ENCODE measurements at places on chromosomes 2 and 18.

DNA sequence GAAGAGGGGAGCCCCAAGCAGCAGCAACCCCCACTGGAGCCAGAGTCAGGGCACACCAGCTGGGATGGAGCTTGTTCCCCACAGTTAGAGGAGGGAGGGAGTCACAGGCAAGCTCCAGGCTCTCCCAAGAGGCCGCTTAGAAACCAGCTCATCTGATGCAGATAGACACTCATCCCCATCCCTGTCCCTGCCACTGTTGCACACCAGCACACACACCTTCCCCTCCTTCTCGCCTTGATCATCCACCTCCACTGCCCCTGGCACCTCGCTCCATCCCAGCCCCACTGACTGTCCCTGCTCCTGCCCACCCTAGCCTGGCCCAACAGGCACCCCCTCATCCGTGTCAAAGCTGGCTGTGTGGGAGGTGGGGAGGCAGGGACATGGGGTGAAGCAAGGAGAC, 1.5 kb upstream of the RUFY4 start:
- DNase-seq: peak; percentile 28

DNA sequence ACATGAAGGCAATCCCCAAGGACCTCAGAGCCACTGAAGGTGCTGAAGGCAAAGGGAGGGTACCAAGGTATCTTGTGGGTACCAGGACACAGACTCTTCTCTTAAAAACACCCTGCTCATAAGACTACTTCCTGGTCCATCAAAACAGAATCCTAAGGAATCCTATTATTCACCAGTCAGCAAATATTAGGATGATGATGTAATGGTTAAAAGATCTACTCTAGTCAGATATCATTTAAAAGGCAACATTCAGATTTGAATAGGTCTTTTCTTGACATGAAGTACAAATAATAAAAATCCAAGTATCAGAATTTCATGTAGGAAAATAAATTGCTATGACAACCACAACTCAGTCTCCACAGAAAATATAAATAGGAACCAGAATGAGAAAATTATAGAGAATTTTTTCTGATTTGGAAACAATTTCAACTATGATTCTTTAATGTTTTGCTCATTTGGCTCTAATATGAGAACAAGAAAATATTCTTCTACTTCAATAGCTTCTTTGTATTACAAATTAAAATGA, 77.8 kb upstream of the ZNF397 start:
- DNase-seq: no peak

DNA sequence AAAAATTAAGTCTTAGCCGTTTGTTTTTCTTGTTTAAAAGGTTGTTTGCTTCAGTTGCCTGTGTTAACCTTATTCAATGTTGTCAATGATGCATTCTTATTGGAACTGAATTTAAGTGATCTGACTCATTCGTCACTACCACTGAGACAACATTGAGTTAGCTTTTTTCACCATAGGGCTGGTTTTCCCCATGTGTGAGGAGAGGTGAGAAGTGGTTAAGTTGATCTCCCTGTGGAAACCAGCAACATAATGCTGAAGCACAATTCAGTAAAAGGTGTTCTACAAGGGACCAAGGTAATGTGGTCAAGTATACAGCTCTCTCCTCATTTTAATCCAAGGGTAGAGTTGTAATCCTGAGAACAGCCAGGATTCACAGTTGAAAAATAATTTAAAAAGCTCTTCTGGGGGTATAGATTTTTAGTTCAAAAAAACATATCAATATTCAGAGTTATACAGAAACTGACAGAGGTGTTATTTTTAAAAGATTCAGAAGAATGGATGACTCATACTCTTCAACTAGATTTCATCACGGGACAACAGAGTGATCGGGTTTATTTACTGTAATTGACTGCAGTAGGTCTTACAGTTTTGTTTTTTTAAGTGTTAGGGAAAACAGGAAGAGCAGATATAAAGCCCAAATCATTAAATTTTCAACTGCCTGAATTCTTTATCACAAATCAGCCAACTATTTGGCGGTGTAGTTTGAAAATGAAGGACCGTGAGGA, 12.6 kb downstream of the NOP58 start:
- no peak for DNase-seq

DNA sequence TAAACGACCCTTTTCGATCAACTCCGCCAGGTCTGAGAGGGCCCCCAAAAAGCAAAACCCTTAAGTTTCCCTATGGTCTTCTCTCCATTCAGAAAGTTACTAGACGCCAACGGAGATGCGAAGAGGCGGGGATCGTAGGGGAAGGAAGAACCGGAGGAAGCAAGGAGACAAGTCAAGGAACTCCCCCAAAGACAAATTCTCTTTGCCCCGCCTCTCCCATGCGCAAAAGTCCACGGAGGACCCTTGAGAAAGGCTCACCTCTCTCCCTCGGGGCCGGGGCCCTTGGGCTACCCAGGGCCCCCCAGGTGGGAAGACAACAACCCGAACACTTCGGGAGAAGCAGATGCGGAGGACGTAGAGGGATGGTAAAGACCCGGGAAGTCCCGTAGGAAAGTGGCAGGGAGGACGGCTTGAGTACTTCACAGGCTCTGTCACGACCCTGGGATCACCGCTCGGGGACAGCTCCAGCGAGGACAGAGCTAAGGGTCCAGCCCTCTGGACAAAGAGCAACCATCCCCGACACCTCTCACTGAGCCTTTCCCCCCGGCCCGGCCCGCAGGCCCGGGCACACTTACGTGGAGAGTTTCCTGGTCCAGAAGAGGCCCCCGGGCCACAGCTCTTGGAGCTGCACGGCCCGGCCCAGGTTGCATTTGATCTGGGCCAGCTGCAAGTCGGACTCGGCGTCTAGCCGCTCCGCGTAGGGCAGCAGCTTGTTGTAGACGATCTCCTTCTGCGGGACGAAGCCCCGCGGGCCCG, 647 bp downstream of the PSME4 start:
- DNase-seq: peak; percentile 70

DNA sequence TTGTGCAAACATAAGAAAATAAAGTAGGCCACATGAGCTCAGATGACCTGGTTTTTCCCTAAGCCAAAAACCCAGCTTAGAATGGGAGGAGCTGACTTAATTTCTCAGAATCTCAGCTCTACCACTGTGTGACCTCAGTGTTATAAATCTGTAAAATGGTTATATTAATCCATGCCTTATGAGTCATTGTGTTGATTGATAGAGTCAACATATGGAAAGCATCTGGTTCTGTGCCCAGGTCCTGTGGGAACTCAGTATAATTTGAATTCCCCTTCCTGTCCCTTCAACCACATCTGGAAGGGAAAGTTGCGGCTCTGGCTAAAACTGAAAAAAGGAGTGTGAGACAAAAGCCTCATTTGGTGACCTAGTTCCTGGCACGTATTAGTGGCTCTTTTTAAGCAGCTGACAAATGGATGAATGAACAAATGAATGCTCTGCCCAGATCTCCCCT, 25.7 kb downstream of the TMEM177 start:
- no peak for DNase-seq

DNA sequence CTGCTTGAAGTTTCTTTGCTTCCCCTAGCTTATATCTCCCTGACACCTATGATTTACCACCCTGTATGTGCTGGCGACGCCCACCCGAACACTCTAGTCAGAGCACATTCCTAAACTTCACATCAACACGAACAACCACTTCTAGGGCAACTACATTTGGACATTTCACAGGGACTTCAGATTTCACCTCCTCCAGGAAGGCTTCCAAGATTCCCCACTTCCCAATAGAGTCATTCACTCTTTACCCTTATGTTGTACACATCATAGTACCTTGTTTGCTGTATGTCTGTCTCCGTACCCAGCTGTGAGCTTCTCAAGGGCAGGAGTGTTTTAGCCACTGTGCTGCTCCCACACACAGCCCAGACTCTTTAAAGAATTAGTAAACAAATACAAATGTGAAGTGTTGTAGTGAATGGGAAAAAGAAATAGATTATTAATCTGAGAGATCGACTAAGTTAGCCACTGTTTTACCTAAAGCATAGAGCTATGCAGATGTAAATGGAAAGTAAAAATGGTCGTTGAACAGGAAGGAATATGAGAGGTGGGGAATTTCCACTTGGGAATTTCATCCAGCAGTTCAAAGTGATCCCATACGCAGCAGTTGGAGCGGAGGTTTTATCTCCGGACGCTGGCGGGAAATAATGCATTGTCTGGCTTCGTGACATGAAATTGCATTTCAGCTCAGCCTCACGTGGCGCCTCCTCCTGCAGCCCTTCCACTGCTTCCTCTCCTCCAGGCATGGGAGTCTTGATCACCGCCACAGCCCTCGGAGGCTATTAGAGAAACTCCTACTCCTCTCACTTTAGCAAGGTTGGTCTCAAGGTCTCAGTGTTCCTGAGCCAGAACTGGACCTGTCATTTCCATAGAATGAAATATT, 233.4 kb upstream of the COPS8 start:
- DNase-seq: no peak

GRCh38 chr18:32701313-32701712, 71.5 kb downstream of the KLHL14 start:
- no peak for DNase-seq

DNA sequence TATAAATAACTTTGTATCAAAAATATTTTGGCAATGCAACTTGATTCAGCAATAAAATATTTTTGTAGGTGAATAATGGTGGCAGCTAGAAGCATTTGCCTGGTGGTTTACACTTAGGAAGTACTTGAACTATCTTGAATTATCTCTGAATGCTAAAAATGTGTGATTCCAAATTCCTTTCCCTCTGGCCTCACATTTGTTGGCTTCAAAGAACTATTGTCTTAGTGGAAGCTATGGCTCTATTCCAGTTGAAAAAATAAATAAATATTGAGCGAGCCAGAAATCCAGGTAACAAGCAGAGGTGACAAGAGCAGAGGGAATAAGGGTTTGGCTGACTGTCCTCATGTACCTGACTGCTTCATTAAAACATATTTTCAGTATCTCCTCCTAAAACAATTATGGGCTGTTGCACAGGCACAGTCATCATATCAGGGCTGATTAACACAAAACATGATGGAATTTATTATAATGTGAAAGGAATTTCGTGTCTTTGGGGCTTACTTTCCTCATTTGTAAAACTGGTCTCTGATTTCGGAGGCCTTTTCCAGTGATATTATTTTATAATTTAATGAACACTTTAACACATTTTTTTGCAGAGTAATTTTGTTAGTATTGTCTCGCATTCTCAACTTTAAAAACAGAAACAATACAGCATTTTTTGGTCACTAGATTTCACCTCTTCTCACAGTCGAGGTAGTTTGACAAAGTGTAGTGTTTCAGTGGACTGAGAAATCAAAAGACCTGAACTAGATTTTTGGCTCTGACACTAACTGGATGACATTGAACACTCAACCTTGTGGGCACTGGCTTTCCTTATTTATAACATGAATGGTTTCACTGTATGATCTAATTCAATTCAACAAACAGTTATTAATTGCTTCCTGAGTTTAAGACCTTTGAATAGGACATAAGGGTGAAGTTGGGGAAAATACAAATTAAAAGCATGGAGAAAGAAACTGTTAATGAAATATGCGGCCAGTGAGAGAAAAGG, 7.8 kb upstream of the CAVIN2 start:
- no peak for DNase-seq

DNA sequence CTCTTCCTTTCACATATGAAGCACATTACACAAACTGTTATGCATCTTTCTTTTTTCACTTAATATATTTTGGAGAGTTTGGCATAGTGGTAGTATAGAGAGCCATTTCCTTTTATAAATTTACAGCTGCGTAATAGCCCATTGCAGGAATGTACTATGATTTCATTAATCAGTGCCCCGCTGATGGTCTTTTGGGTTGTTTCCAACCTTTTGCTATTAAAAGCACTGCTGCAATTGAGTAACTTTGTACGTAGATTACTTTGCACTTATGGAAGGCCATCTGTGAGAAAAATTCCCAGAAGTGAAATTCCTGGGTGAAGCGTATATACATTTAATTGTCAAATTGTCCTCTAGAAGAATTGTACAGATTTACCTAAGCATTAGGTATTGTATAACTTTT, 565.3 kb upstream of the ZNF804A start:
- no peak for DNase-seq

Measured in hematopoietic multipotent progenitor cell treated with erythropoietin and hydrocortisone succinate and interleukin-3 and kit ligand, for 4 days (in vitro differentiated cells).